H4 (cell line): ENCODE measurements at places on chromosomes 11 and 22. TPM values are rescaled to one million over a fixed set of nuclear protein-coding genes. Genes with fewer than 3 reads are reported as not detected.

DNA sequence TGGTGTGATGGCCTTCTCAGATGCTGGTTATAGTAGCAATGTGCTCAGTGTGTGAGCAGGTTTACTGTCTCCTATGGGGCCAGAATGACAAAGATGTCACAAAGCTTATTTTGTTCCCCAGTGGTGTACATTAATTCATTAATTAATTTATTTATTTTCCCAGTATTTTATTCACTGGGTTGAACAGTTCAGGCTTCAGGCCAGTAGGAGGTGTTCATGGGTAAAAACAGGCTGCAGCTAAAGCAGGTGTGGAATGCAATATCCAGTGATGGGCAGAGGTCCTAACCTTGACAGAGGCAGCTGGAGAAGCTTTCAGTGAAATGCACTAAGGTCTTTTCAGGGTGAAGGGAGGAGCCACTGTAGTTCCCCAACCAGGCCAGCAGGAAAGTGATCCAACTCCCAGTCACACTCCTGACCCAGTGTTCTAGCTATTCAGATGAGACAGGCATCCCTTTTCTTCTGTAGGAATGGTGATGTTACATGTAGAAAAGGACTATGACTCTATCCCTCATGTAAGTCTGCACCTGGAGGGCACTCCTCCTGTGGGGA, 7.8 kb upstream of the FANCF start:
- no peak for DNase-seq

DNA sequence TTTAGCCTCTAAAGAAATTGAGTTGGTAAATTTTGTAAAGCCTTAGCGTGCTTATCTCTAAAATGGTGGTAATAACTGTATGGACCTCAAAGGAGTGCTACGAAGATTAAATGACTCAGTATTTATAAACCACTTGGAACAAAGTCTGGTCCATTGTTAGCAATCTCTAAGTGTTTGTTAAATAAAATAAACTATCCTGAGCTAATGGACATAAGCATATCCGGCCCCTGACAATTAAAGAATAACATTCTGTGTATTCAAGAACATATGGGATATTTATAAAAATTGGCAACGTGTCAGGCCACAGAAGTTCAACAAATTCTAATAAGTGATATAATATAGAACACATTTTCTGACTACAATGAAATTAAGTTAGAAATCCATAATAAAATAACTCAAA, 71.0 kb downstream of the MYEOV start:
- peak; percentile 58 for DNase-seq

DNA sequence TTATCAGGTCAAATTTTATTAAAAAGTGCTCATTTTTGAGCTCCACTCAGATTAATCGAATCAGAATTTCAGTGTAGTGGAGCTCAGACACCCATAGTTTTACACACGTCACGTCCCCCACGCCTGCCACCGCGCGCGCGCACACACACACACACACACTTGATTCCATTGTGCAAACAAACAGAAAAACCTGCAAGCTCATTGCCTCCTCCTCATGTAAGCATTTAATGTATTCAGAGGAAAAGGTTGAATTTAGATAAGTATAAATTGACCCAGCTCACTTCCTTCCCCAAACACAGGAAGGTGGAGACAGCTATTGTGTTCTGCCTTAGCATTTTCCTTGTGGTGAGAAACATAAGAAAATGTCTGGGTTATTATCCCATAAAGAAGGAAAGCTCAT, 336.7 kb downstream of the LUZP2 start:
- no peak for DNase-seq

Gene ZBTB16
- total RNA-seq: not detected in 2 replicates

- no peak for DNase-seq
Measured at GRCh38 chr22:23294221-23294620, 113.9 kb downstream of the BCR start.

Gene DRICH1
- not detected in 2 replicates for total RNA-seq

- no peak for DNase-seq
Measured at GRCh38 chr11:124842305-124842704, 22.9 kb upstream of the ROBO3 start.

- no peak for DNase-seq
Measured at GRCh38 chr22:27776650-27776958, 25.0 kb downstream of the MN1 start.

GRCh38 chr11:61962213-61963015, 5.0 kb downstream of the FTH1 start:
- no peak for DNase-seq

- peak; percentile 46 for DNase-seq
Measured at GRCh38 chr11:83194281-83195142, 1.0 kb downstream of the ANKRD42 start.

Gene NPTXR
- 3.1 and 4.1 TPM in 2 replicates for total RNA-seq

Gene HEPACAM
- not detected in 2 replicates for total RNA-seq

- no peak for DNase-seq
Measured at GRCh38 chr22:28222976-28223745, 304.1 kb upstream of the PITPNB start.
